Activated CD8-positive, alpha-beta memory T cell treated with anti-CD3 and anti-CD28 coated beads, Interleukin-2, amount 50 U/mL, for 4 hours (primary cell): ENCODE measurements at places on chromosomes 5 and 9.

GRCh38 chr5:116574367-116575325, at the start of gene SEMA6A:
Gene SEMA6A, minus strand, starts transcription at chr5:116574823. Its CDS starts 69,879 bp downstream, at chr5:116504944.
- DNase-seq = peak; percentile 16

GRCh38 chr5:58629271-58630159, 46.6 kb downstream of the RAB3C start:
- no peak for DNase-seq

DNA sequence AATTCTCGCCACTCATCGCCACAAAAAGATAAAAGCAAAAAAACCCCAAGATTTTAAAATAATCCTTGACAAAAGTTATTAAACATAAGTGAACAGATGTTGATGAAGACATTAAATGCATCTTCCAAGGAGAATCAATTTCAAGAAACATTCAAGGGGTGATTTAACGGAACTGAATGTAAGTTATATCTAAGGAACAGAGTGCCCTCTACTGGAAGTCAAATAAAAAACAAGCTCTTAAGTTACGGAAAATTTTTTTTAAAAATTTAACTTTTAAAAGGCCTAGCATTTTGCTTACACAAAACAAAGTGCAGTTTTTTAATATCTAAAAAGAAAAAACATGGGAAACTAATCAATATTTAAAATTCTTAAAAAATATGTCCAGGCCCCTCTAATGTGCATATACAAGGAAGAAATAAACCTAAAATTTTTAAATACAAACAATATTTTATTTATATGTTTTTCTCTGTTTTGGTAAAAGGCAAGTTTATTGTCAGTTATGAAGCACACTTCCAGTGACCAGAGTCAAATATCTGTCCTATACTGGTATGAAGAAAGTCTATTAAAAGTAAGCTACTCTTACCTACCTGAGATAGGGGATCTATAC, 28.0 kb downstream of the TEX10 start:
- DNase-seq = no peak

DNA sequence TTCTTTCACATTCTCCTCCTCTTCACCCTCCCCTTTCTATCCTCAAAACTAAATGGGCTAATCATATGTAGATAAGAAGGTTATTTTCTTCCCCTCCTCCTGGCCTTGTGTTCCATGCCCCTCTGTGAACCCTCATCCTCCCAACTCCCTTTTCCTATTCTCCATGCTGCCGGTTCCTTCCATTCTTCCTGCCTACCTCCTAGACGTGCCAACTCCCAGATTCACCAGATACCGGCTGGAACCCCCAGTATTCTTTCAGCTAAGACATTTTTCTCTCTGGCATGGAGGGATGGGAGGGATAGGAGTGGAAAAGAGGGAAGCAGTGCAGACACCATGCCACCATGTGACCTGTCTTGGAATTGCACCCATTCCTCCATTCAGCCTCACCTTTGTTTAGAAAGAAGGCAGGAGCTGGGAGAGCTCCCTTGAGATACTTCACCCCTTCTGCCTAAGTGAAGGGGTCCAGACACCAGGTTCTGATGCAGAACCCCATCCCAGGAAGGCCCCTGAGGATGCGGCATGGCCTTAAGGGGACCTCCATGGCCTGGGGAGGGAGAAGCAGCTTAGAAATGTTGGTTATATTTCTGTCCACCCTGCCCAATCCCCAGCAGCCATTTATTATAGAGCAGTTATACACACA, 4.8 kb downstream of the DNAJB5 start:
- DNase-seq = no peak

GRCh38 chr5:160287378-160288051, 24.8 kb downstream of the CCNJL start:
- no peak for DNase-seq

- DNase-seq = no peak
These were observed 49.0 kb upstream of the CKMT2 start for GRCh38 chr5:81183811-81184748.

DNA sequence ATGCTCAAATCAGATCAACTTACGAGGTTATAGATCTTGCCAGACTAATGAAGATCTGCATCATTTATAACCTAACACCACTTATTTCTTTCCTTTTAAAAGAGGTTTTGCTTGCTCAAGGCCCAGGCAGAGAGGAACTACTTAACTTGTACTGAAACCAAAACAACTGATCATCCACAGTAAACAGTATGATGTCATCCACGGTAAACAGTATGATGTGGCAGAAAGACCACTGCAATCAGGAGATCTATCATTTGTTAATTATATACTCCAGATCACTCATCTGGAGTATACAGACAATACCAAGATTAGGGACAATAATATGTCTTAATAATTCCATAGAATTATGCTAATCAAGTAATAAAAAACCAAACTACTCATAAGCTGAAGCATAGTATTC, 116.8 kb downstream of the ADAMTS6 start:
- no peak for DNase-seq

DNA sequence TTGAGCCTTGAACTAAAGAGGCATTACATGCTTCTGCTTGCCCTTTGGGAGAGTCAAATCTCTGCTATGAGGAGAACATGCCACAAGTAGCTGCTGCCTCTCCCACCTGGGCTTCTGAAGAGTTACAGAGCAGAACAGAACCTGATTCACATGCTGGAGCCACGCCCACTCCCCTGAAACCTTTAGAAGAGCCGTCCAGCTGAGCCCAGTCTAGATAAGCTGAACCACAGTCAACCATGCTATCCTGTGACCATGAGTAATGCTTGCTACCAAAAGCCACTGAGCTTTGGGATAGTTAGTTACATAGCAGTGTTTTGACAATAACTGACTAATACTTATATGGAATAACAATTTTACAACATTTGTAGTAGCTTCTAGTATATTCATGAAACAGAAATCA, 111.0 kb upstream of the VCAN start:
- no peak for DNase-seq

DNA sequence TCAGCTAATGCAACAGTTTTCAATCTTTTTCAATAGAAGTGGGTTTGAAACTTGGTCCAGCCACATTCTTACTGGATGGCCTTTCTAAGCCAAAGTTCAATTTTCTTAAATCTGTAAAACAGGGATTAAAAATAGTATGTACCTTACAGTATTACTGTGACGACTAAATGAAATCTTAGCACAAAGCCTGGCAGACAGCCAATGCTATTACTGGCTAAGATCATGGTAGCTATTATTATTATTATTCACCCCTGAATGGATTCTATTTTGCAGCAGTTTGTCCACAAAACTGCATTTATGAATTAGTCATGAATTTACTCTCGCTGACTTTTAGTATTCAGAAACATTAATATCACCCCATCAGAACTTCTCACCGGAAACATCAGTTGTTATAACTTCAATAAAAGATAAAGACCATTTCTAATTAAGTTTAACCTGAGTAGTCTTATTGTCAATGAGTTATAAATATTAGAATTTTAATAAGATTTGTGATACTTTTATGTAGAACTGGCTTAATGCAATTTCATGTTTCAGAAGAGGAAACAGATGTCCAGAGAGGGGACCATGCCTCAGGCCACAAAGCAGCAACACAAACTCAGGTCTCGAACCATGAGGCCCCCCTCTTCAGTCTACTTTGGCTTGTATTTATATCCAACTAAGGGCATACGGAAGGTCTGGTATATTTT, 468.2 kb downstream of the ARHGEF28 start:
- no peak for DNase-seq

DNA sequence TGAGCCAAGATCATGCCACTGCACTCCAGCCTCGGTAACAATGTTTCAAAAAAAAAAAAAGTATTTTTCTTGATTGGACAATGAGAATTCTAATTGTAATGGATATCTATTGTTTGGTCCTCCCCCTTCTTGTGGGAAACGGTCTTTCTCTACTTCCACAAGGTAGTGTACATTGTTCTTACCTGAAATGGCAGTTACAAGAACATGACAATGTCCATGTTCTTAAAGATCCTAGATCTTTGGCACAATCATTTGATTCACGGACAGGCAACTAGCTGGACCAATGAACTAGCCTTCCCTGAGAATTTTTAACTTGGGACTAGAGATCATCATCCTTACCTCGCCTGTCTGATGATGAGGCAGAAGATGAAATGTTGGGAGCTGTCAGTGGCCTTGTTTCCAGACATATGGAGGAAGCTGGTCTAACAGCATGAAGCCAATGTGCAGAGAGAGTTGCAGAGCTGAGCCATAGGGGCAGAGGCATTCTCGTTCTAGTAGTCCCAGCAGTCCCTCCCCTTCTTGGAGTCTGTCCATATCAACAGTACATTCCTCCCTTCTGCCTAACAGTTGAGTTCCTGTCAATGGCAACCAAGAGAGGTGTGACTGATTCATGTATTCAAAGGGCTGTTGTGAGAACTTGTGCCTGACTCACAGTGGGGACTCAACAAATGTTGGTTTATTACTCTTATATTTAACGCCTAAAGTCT, 2.1 kb upstream of the MARCHF6 start:
- no peak for DNase-seq

DNA sequence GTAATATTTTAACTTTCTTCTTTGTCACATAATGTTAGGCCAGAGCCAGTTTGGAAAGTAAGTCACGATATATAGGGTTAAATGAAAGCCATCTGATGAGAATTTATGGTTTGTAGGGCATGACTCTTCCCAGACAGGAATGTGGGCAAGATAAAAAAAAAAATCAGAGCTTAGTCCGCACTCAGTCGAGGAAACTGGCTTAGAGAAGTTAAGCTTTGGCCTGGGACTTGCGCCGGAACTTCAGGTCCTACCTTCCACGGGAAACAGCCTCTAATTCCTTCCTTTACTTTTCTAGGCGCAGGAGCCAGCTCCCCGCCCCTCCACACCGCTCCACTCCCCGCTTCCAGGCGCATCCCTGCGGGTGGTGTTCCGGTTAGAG, 475 bp downstream of the DDX31 start:
- no peak for DNase-seq

- no peak for DNase-seq
These were observed 66.3 kb downstream of the C9orf50 start for GRCh38 chr9:129554649-129555048.

- no peak for DNase-seq
These were observed 50.4 kb upstream of the CKMT2 start for GRCh38 chr5:81182396-81183390.

DNA sequence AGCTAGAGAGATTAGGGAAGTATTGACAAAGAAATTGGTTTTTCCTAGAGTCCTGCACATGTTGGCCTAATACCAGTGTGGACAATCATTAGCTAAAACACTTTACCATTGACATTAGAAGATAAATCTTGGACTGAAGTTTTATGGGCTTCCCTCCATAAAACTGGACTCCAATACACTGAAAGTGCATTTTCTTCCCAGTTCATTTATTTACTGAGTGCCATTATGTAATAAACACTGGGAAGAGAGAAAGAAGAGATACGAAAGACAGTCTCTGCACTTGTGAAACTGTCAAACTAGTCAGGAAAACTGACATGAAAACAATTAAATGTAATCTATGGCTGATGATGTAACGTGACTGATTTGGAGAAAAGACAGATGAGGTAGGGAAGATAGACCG, 539.3 kb downstream of the ZNF608 start:
- DNase-seq = no peak

DNA sequence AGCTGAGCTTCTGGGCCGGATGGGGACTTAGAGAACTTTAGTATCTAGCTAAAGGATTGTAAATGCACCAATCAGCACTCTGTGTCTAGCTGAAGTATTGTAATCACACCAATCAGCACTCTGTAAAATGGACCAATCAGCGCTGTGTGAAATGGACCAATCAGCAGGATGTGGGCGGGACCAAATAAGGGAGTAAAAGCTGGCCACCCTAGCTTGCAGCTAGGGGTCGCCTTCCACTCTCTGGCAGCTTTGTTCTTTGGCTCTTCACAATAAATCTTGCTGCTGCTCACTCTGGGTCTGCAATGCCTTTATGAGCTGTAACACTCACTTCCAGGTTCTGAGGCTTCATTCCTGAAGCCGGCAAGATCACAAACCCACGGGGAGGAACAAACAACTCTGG, 354.0 kb downstream of the PRR16 start:
- DNase-seq = no peak

DNA sequence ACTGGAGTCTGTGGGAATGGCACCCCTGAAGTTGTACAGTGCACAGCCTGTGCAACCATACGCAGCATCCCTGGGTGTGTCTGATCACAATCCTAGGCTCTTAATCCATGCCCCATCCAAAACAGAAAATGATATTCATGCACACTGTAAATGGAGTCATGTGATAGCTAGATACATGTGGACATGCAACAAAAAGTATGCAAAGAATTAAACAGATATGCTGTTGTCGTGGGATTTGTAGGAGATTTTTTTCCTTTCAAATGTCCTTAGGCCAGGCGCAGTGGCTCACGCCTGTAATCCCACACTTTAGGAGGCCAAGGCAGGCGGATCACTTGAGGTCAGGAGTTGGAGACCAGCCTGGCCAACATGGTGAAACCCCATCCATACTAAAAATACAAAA, 36.1 kb downstream of the PRRX2 start:
- DNase-seq = no peak

DNA sequence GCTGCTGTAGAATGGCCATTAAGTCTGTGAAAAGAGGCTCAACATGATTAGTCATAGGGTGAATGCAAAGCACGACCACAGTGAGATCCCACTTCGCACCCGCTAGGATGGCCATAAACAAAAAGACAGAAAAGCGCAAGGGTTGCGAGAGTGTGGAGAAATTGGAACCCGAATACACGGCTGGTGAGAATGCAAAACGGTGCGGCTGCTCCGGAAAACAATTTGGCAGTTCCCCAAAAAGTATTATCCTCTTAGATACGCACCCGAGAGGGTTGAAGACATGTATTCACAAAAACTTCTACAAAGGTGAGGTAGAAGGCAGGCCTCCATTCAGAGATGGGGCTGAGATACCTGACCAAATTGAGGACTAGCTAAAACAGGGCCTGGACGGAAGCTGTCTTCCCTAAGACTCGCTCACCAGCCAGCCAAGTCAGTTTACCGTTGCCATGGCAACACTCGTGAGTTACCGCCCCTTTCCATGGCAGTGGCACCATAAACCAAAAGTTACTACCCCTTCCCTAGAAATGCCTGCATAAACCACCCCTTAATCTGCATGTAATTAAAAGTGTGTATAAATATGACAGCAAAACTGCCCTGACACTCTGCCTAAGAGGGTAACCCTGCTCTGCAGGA, 726 bp upstream of the PSMB7 start:
- no peak for DNase-seq
